ENCODE measurements at places on chromosomes 1 and 21.

DNA sequence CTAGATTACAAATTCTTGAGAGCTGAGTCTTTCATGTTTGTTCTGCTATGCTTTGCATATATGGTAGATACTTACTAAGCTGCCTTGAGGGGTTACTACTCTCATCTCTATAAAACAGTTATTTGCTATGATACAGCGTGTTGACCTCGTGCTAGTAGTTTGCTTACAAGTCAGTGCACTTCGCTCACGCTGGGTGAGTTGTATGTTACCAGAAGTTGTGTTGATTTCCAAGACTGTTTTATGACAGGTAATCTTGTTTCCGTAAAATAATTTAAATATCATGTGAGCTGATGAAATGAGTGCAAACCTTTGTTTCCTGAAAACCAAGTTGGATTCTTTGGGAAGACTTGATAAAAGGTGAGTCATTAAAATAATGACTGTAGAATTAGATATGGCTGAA is 7.3 kb downstream of the MRPS6 start:
- no peak for DNase-seq

DNA sequence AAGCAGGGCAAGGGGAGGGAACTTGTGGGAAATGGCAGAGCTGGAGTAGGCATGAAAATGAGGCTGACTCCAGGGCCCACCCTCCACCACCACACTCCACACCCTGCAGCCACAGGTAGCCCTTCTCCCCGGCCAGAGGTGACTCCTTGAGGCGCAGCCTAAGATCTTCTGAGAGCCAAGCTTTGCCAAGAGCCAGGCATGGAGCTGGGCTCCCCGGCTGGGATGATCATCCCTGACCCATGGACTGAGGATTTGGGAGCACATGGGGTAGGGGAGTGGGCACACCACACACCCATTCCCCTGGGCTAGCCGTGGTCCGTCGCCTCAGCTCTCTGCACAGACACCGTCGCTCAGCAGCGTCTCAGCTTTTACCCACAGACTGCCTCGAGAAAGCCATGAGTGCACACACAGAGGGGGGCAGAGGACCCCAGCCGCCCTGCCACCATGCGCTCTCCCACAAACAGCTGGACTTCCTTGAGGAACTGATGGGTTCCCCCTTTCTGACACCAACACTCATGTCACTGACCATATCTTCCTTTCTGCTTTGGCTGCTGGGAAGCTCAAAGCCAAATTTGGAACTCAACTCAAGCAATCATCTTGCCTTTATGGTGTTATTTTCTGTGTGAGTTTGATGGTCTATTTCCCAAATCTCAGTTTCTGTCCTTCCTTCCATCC is 123.6 kb upstream of the RUNX3 start:
- DNase-seq = no peak

DNA sequence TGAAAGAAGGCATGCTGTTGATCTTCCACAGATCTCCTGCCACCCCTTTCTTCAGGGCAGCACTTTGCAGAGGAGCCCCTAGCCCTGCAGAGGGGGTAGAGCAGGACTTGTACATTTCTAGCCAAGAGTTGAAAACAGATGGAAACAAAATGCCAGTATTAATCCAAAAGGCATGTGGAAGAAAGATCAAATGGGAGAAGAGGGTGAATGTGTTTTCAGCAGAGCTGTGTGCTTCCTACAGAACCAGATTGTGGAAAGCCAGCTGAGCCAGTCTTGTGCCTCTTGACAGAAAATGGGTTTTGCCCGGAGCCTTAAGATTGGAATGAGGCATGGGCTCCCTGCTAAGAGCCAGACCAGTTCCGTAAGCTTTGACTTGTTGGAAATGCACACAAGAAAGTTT is 105.2 kb upstream of the TSPAN2 start:
- DNase-seq = no peak

GRCh38 chr21:15203740-15204139 is 138.9 kb upstream of the NRIP1 start:
- DNase-seq = no peak

- DNase-seq = peak; percentile 86
Observed at GRCh38 chr1:12472798-12473551, 145.0 kb downstream of the DHRS3 start.

All from CD4-positive, alpha-beta T cell treated with Interleukin-17A for 4 hours (primary cell).